COLO829 (cell line): ENCODE measurements at places on chromosomes 1 and 21.

DNA sequence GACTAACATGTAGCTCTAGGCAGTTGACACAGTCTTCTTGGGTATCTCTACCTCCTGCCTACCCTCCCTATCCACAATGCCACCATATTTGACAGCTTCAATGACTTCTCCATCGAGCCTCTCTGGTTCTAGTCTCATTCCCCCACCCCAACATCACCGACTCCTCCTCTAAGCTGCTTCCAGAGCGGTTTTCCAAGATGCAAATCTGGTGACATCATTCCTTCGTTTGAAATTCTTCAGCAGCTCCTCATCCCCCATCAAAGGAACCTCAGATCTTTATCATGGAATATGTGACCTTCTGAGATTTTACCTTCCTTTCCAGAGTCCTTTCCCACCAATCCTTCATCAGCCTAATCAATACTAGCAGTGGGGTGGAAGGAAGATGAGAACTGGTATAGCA lies 352.4 kb upstream of the RUNX1 start:
- no peak for DNase-seq

DNA sequence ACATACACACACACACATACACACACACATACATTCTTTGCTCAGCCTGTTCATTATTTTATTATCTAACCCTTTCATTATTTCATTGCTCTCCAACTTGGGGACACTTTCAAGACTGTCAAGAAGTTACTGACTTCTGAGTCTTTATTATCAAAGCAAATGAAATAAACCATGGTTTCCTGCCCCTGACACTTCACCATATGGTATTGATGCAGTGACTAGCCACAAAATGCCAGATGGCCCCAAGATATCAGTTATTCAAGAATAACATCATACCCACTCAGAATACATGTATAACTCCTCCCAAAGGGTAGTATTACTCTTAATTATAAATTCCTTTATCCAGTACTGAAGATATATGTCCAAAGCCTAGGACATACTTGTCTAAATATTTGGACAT lies 197.3 kb downstream of the MRPL39 start:
- no peak for DNase-seq

DNA sequence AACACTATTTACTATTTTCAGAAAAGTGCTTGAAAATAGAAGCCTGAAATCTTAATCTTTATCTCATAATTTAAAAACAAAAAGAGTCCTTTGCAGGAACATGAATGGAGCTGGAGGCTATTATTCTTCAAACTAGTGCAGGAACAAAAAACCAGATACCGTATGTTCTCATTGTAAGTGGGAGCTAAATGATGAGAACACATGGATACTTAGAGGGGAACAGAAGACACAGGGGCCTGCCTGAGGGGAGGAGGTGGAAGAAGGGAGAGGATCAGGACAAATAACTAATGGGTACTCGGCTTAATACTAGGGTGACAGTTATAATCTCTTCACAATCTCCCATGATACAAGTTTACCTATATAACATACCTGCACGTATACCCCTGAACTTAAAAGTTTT lies 176.3 kb downstream of the SDCCAG8 start:
- no peak for DNase-seq

- no peak for DNase-seq
Observed at GRCh38 chr1:113608399-113608798, 150.9 kb downstream of the PHTF1 start.

GRCh38 chr1:236457775-236458174 lies 63.7 kb downstream of the EDARADD start:
- DNase-seq: no peak

GRCh38 chr1:160370561-160371345 lies 3.9 kb downstream of the NHLH1 start:
- DNase-seq: no peak

DNA sequence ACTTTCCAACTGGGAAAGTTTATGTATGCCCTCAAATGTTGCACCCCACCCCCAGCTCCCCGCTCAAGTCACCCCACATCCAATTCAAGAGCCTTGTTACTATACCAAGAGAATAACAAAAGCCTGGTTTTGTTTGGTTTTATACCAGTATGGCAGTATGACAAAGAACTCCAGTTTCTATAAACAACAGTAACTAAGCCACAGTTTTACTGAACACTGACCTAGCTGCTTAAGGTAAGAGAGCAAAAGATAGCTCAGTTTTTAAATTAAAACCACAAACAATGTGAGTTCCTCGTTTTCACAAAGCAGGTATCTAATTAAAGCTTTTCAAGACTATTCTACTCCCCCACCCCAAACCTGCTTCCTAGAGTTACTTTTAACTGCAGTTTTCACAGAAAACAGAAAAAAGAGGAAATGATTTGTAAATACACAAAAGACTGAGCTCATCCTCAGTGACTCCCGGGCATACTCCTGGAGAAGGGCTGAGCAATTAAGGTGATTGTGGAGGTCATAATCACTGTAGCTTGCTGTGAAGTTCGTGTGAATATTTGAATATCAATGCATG lies 59.3 kb upstream of the LHX8 start:
- DNase-seq: no peak

- DNase-seq: no peak
Observed at GRCh38 chr1:8011923-8012858, 13.9 kb downstream of the ERRFI1 start.

DNA sequence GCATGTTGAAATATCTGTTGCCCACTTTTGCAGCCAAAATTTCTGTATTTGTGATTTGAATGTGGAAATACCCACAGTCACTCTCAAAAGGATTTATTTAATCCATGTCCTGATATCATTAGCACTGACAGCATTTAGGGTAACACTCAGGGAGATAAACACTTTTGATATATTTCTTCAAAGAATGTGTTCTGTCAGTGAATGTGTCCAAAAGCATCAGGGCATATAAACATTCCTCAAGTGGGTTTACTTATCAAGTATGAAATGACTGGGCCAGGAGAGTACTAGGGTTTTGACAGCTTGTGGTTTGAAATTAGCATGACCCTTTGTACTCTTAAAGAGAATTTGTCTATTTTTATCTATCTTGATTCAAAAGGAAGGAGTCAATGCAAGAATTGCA lies 1302.1 kb upstream of the ADGRL2 start:
- DNase-seq: no peak

DNA sequence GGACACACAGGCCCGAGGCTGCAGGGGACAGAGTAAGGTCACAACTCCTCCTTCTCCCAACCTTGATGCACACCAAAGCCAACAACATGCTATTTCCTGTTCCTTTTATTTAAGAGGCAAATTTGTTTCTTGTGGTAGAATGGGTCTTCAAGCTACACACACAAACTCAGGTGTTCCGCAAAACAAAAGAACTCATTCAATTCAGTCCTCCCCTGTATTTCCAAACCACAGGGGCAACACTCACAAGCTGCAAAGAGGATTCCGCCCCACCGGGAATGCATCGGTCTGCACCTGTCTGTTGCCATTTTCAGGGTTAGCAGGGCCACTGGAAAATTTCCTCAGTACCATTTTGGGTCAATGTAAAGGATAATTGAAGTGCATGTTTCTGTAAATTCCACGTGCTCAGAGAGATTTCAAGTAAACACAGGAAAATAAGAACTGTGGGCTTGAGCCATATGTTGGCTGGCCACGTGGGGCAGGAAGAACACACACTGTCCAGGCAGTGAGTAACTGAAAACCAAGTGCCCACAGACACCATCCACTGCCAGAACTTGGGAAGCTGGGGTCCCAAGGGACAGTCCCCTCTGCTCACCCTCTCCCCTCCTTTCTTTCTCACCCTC lies 145.2 kb upstream of the ERG start:
- no peak for DNase-seq

GRCh38 chr1:160681066-160681890 lies 30.3 kb downstream of the CD48 start:
- DNase-seq: peak; percentile 92

GRCh38 chr1:11777658-11778322 lies 15.8 kb downstream of the C1orf167 start:
- no peak for DNase-seq

- no peak for DNase-seq
Observed at GRCh38 chr1:201683397-201683796, 144.5 kb downstream of the NAV1 start.

GRCh38 chr1:6419397-6419803 lies 319 bp downstream of the HES2 start:
- DNase-seq: no peak

DNA sequence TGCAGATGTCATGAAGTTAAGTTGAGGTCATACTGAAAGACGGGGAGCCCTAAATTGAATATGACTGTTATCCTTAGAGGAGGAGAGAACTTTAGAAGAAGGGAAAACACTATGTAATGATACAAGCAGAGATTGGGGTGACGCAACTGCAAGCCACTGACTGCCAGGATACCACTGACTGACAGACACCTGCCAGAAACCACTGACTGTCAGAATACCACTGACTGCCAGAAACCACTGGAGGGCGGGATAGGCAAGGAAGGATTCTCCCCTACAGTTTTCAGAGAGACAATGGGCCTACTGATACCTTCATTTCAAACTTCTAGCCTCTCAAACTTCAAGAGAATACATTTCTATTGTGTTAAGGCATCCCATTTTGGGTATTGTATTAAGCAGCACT lies 388.7 kb downstream of the USH2A start:
- peak; percentile 70 for DNase-seq

DNA sequence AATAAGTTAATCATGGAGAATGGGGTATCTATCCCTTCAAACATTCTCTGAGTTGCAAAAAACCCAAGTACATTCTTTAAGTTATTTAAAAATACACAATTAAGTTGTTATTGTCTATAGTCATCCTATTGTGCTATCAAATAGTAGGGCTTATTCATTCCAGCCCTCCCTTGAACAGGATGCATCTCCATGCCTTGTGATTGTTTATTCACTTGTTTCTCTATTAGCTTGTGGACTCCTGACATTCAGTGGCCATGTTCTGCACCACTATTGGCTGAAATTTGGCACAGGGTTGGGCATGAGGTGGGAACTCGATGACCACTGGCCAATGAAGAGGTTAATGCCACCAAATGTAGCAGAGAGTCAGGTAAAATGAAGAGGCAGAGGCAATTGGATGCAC lies 272.8 kb downstream of the TNR start:
- DNase-seq: no peak

DNA sequence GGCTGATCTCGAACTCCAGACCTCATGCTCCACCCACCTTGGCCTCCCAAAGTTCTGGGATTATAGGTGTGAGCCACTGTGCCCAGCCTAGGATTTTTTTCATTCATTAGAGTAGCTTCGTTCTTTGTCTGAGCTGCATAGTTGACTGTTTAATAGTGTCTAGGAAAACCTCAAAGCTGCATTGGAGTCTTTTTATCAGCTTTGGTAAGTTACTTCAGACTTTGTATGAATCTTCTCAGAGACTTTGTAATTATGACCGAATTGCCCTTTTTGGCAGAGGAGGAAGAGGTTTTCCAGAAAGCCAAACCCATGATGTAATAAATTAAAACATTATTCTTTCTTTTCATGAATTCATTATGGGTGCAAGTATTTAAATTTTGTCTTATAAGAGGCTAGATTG lies 5.1 kb downstream of the DNAJB4 start:
- no peak for DNase-seq

DNA sequence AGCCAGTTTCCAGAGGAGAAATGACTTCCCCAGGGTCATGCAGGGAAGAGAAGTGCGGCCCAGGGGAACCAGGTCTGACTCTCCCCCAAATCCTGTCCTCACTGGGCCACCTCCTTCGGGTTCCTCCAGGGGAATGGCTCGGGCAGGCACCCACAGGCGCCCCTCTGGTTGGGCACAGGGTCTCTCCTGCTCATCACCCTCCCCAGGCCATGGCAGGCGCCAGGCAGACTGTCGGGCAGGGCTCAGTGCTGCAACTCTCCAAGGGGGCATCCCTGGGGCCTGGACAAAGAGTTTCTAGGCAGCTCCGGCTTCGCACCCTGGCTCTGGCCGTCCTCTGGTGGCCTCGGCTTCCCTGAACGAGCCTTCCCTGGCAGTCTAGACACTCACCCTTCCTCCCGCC lies 75.6 kb downstream of the MEGF6 start:
- DNase-seq: no peak

GRCh38 chr1:151888972-151889570 lies 20.2 kb downstream of the THEM4 start:
- DNase-seq: no peak

DNA sequence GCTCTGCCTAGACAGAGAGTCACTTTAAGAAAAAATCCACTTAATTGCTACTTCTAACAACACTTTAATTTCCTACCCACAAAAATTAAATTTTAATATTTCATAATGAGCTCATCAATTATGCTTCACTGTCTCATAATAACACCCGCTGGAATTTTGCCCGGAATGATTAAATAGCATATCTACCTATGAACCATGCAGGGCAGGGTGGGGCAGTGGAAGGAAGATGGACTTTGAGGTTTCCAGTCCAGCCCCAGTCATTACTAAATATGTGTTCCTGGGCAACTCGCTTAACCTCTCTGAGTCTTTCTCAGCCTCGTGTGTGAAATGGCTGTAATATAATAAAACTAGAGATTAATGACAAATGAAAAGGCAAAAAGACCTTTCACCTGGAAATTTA lies 32.8 kb upstream of the SLC45A1 start:
- no peak for DNase-seq

DNA sequence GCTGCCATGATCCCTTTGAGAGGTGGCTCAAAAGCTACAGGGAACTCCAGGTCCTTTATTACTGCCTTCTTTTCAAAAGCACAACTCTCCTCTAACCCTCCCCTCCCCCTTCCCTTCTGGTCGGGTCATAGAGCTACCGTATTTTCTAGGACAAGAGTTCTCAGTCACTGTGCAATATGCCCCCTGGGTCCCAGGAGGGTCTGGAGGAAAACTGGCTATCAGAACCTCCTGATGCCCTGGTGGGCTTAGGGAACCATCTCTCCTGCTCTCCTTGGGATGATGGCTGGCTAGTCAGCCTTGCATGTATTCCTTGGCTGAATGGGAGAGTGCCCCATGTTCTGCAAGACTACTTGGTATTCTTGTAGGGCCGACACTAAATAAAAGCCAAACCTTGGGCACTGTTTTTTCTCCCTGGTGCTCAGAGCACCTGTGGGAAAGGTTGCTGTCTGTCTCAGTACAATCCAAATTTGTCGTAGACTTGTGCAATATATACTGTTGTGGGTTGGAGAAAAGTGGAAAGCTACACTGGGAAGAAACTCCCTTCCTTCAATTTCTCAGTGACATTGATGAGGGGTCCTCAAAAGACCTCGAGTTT lies 3.1 kb downstream of the BTG2 start:
- no peak for DNase-seq

- DNase-seq: no peak
Observed at GRCh38 chr1:224064150-224064549, 49.8 kb upstream of the FBXO28 start.

DNA sequence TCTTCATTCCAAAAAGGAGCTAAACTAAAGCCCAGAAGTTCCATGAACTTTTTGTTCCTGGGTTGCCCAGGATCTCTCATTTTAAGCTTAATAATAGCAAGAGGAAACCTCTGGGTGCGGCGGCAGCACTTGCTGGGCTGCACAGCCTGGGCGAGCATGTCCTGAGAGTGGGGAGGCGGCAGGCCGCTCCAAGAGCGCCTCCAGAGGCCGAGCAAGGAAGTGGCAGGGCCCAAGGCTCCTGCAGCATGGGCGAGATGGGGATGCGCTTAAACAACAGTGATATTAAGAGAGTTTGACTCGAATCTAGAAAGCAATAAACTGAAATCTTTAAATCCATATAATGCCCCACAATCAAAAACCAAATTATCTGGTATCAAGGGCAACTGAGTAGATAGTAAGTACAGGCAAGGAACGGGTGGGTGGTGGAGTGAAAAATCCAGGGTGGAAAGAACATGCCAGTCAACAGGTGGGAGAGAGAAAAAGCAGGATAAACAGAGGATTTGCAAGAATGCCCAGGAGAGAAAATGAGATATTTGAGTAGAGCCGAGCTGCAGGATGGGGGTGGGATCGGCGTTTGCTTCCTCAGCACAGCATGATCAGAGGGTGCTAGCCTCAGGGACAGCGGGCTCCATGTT lies 14.1 kb upstream of the TNR start:
- peak; percentile 45 for DNase-seq
